ENCODE measurements at places on chromosomes 6 and 20. TPM values are rescaled to one million over a fixed set of nuclear protein-coding genes. Genes with fewer than 3 reads are reported as not detected.

DNA sequence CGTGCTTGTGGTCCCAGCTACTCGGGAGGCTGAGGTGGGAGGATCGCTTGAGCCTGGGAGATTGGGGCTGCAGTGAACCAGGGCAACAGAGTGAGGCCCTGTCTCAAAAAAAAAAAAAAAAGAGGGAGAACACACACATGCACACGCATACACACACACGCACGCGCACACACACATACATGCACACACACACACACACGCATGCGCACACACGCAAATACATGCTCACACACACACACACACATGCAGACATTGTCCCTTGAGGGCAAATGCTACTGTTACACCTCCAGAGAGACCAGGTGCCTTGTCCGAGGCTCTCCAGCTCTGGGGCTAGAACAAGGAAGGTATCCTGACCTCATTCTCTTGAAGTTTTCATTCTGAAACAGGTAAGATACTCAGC lies 64.5 kb downstream of the RAB44 start:
- no peaks in the 10 kb centered on the region for H3K27me3 ChIP-seq
- DNase-seq = no peak
- no peaks in the 10 kb centered on the region for H3K4me1 ChIP-seq
- H3K27ac ChIP-seq = no peak overlapping the region
- no peaks in the 10 kb centered on the region for H3K36me3 ChIP-seq

RAD21L1 gene
- total RNA-seq = not detected

DNA sequence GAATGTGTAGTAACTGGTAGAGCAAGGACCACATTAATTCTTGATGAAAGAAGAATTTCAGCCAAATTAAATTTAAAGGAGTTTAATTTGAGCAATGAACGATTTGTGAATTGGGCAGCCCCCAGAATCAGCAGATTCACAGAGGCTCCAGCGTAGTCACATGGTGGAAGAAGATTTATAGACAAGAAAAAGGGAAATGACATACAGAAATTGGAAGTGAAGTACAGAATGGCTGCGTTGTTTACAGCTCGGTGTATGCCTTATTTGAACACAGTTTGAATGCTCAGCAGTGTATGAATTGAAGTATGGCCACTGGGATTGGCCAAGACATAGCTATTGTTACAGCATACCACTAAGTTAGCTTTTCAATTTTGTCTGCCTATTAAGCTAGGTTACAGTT lies 173.6 kb upstream of the ARG1 start:
- no peaks in the 10 kb centered on the region for H3K36me3 ChIP-seq
- no peaks in the 10 kb centered on the region for H3K4me1 ChIP-seq
- H3K4me3 ChIP-seq = no peak overlapping the region
- no peak for DNase-seq
- H3K27ac ChIP-seq = no peak overlapping the region

DNA sequence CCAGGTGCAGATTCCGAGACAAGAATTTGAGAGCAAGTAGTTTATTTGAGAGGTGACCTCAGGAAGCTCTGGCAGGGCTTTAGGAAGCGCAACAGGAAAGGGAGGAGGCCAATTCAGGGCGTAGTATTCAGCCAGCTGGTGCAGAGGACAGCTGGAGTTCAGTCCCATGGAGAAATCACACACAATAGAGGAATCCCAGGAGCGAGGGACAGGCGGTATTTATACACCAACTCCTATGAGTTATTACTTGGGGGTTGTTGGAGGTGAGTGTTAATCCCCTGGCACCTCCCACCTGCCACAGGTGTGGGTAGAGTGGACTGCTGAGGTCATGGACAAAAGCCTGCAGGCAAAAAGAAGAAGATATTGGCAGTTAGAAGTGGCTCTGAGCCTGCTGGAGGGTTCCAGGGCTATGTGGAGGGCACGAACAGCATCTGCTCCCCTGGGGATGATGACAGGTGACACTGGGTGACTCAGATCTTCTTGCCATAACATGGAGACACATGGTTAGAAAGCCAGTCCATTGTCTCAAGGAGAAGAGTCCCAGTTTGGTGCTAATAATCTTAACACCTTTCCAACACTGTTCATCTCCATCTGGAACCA lies 13.9 kb upstream of the SULF2 start:
- H3K27ac ChIP-seq = no peak overlapping the region
- DNase-seq = peak; percentile 17
- no peaks in the 10 kb centered on the region for H3K36me3 ChIP-seq
- no peaks in the 10 kb centered on the region for H3K27me3 ChIP-seq
- no peaks in the 10 kb centered on the region for H3K4me1 ChIP-seq
- H3K4me3 ChIP-seq = no peak overlapping the region

DNA sequence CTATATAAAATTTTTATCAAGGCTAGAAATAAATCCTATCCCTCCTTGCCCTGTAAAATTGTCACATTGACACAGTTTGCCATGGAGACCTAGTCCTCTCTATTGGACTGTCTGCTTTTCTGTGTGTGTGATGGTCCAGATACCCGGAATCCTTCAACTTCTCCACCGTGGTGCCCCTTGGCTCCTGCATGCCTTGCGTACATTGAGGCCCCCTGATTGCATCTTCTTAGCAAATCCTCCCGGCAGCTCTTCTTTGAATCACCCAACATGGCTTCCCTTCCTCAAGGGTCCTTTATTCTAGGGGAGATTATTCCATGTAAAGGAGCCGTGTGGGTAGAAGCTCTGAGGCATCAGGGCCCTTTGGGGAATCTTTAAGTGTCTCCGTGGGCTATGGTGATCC lies 219.5 kb downstream of the CDC5L start:
- H3K4me3 ChIP-seq = no peak overlapping the region
- H3K4me1 ChIP-seq = no peaks in the 10 kb centered on the region
- no peaks in the 10 kb centered on the region for H3K27me3 ChIP-seq
- no peaks in the 10 kb centered on the region for H3K36me3 ChIP-seq
- DNase-seq = no peak

RPL7L1 gene
- total RNA-seq = 59.6 TPM

- peaks cover 9% of the 10 kb centered on the region for H3K4me1 ChIP-seq
- no peak overlapping the region for H3K4me3 ChIP-seq
- no peak overlapping the region for H3K27ac ChIP-seq
- no peak for DNase-seq
- H3K27me3 ChIP-seq = no peaks in the 10 kb centered on the region
- H3K36me3 ChIP-seq = no peaks in the 10 kb centered on the region
These were observed 535.6 kb downstream of the QKI start for GRCh38 chr6:163950159-163950558.

DNA sequence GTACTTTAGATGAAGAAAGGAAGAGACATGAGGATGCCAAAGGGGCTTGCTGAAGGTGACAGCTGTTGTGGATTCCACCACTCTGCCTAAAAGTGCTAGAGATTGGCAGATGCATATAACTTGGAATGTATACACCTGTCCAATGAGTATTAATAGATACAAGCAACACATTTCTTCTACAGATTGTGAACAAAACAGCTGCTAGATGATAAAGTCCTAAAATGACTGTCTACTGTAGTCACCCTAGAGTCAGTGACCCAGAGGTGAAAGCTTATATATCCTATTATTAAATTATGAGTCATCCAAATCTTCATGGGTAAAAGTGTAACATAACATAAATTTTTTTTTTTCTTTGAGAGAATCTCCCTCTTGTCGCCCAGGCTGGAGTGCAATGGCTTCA lies 5.2 kb downstream of the RNF217 start:
- no peaks in the 10 kb centered on the region for H3K27me3 ChIP-seq
- H3K4me1 ChIP-seq = peaks cover 66% of the 10 kb centered on the region
- no peak overlapping the region for H3K4me3 ChIP-seq
- DNase-seq = no peak

- no peak overlapping the region for H3K27ac ChIP-seq
- H3K27me3 ChIP-seq = peaks cover 19% of the 10 kb centered on the region
- no peak overlapping the region for H3K4me3 ChIP-seq
- H3K36me3 ChIP-seq = no peaks in the 10 kb centered on the region
- DNase-seq = no peak
These were observed 40.4 kb upstream of the MCUR1 start for GRCh38 chr6:13854716-13855250.

- no peaks in the 10 kb centered on the region for H3K36me3 ChIP-seq
- no peak for DNase-seq
- no peaks in the 10 kb centered on the region for H3K27me3 ChIP-seq
- H3K4me1 ChIP-seq = peaks cover 4% of the 10 kb centered on the region
- no peak overlapping the region for H3K4me3 ChIP-seq
- no peak overlapping the region for H3K27ac ChIP-seq
These were observed 560.4 kb upstream of the JAG1 start for GRCh38 chr20:11234181-11234580.

GRCh38 chr6:71733970-71734899 lies 152.1 kb upstream of the RIMS1 start:
- H3K4me3 ChIP-seq = no peak overlapping the region
- H3K4me1 ChIP-seq = no peaks in the 10 kb centered on the region
- DNase-seq = no peak
- no peak overlapping the region for H3K27ac ChIP-seq

C20orf144 gene
- not detected for total RNA-seq

DNA sequence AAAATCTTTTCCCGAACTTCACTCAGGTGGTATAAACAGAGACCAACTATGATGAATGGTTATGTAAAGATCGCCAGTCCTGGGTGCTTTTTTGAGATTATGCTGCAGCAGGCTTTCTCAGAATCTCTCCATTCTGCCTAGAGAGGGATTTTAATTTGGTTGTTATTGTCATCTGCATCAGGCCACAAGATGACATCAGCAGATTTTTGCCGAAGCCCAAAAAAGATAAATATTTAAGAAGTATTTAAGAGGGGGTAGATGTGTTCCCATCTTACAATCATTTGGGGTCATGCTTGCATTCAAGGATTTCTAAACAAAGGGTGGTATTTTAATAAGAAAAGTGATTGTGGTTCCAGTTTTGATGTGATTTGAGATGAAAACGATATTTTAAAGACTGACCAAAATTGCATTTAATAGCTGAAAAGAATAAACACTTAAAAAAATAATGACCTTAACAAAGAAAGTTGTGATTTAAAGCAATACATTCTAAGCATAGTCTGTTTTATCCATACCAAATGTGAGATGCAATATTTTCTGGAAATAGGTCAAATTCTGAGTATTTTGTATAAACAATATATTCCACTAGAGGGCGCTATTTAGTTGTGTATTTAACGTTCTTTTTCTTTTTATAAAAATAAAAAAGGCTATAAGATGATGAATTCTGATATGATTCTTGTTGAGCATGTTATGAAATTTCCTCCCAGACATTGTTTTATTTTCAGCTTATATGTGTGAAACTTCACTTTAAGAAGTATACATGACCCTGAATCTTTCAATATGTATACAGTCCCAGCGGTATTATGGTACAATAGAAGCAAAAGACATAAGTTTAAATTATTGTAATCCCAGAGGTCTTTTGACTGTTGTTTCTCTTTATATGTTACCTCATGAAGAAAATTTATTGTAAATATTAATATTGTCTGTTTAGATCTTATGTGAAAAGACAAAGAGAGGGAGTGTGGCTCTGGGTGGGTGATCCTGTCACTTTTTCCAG lies 51.0 kb upstream of the ZFP64 start:
- H3K27ac ChIP-seq = no peak overlapping the region
- H3K27me3 ChIP-seq = no peaks in the 10 kb centered on the region
- DNase-seq = no peak
- no peaks in the 10 kb centered on the region for H3K36me3 ChIP-seq
- no peaks in the 10 kb centered on the region for H3K4me1 ChIP-seq
- H3K4me3 ChIP-seq = no peak overlapping the region

- no peaks in the 10 kb centered on the region for H3K27me3 ChIP-seq
- no peak for DNase-seq
- peaks cover 11% of the 10 kb centered on the region for H3K4me1 ChIP-seq
- H3K27ac ChIP-seq = no peak overlapping the region
- no peak overlapping the region for H3K4me3 ChIP-seq
These were observed 24.5 kb downstream of the REPS1 start for GRCh38 chr6:138963531-138963930.

DNA sequence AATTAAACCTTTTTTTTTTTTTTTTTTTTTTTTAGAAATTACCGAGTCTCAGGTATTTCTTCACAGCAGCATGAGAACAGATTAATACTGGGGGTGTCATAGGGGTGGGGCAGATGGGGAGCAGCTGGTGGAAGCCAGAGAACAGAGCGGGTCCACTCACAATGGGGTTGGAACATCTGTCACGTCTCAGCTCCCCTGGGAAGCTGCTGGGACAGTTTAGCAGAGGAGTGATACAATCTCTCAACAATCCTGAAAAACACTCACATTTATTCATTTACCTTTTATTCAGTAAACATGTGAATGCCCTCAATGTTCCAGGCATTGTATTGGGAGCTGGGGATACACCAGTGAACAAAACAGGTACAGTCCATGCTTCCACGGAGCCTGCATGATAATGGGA lies 162.2 kb downstream of the SMOC2 start:
- no peaks in the 10 kb centered on the region for H3K4me1 ChIP-seq
- peaks cover 7% of the 10 kb centered on the region for H3K27me3 ChIP-seq
- H3K36me3 ChIP-seq = no peaks in the 10 kb centered on the region
- H3K27ac ChIP-seq = no peak overlapping the region

- H3K27me3 ChIP-seq = no peaks in the 10 kb centered on the region
- H3K4me3 ChIP-seq = no peak overlapping the region
- no peak overlapping the region for H3K27ac ChIP-seq
- H3K36me3 ChIP-seq = no peaks in the 10 kb centered on the region
- DNase-seq = no peak
These were observed 47.5 kb downstream of the DTD1 start for GRCh38 chr20:18635380-18635779.

DNA sequence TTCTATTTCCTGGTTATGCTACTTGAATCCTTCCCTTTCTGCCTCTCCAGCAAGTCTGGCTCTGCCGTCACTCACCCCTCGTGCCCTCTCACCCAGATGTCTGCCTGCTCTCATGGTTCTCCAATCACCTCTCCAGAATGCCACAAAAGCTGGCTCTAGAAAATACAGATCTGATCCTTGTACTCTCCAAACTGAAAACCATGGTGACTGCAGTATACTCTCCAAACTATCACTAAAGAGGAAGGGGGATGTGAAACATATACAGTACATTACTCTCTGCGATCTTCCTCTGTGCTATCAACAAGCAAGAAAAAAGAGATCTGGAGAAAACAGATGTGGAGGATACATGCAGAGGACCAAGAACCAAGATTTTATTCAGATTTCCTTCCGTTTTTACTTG lies 91.1 kb downstream of the ATXN1 start:
- peak; percentile 18 for DNase-seq
- H3K27ac ChIP-seq = no peak overlapping the region
- H3K27me3 ChIP-seq = no peaks in the 10 kb centered on the region
- H3K36me3 ChIP-seq = no peaks in the 10 kb centered on the region
- no peak overlapping the region for H3K4me3 ChIP-seq
- H3K4me1 ChIP-seq = peaks cover 45% of the 10 kb centered on the region

Data from gastrocnemius medialis (tissue), 4 donors.